ENCODE measurements at places on chromosomes 3 and 15.
A peak's percentile ranks its signal among the peaks of the same experiment; 100 is the strongest.

- no peak for DNase-seq
Measured at GRCh38 chr3:14473411-14473891, 66.7 kb downstream of the GRIP2 start.

DNA sequence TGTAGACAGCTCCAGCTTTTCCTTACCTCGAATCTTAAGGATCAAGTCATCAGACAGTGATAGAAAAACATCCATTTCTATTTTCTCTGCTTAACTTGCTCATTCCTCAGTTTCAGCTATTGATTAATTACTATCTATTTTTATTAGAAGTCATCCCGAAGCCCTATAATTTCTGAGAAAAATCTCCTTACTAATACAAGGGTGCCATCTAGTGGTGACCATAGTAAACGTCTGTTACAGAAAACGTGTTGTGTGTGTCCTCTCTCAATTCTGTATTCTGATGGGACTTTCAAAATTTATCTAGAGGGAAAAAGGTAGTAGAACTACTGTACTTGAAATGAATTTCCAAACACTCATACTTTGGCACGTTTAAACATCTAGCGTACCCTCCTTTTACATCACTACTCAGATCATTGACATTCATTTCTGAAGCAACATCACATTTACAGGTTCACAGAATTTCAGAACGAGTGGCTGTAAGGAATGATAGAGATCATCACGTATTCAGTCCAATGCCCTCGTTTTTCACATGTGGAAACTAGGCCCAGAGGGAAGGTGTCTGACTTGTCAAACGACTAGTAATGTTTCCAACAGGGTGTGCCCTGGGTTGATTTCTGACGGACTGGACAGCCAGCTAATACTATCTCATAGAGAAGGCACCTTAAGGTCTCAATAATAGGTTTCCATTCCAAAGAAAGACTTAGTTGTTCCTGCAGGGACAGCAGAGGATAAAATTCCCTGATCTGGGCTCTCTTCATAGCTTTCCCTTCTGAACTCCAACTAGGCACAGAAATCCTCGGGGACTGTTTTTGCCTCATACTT is 25.6 kb downstream of the HACD2 start:
- peak; percentile 7 for DNase-seq

DNA sequence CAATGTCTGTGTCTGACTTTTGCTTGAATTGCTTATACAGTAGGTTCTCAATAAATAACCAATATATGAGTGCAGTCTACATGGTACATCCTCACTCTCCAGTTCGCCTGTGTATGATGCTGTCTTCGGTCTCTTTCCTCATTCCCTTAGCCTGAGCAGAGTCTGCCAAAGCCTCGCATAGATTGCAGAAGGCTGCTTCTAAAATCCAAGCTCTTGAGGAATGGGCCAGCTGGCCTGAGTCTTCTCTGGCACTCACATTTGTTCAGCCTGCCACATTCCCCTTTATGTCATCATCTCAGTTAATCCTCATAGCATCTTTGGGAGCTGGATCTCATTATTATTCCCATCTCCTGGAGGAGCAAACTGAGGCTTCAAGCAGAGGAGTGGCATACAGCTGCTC is 27.2 kb upstream of the ADAMTS7 start:
- no peak for DNase-seq

GRCh38 chr3:5057272-5057671 is 64.8 kb upstream of the ARL8B start:
- DNase-seq = no peak

DNA sequence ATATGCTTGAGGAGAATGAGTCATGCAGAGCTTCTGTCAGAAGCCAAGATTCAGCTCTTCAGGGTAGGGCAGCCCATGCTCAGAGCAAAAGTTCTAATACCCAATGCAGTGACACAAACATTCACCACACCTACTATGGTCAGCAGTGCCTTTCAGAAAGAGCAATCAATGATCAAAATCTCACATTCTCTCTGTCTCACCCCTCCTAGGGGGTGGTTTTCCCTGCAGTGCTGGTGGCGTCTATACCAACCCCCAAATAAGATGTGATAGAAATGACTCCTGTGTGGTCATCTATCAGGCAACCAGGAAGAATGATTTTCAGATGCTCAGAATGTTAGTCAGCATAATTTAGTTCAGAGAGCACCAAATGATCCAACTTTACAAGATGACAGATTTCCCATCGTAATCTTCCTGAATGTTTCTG is 385.3 kb downstream of the NTRK3 start:
- no peak for DNase-seq

- DNase-seq = no peak
Measured at GRCh38 chr3:46187341-46187700, 20.8 kb downstream of the CCR1 start.

- DNase-seq = no peak
Measured at GRCh38 chr3:38834717-38835116, 18.7 kb upstream of the SCN10A start.

GRCh38 chr3:93973131-93974126 is at the start of gene PROS1:
Gene PROS1 (minus strand): TSS chr3:93973896. CDS start chr3:93973749, 147 bp downstream.
- peak; percentile 11 for DNase-seq

DNA sequence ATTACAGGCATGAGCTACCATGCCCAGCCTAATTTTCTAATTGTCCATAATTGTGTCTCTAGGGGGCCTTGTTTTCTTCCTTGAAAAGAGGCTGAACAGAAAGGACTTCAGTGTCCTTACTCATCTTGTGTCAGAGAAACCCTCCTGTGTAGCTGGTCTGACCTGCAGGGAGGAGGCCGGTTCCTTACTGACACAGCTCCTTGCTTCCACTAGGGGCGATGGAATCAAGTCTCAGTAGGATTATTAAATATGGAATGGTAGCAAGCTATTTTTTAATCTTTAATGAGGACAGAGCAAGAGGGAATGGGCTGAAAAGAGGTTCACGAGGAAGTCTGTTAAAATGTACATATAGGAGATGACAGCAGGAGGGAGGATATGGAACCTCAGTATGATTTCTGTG is 8.6 kb downstream of the LPCAT4 start:
- DNase-seq = no peak

Measured in effector CD4-positive, alpha-beta T cell (primary cell).